ENCODE measurements at places on chromosomes 13 and 19.

GRCh38 chr13:49740870-49741269, 49.6 kb upstream of the EBPL start:
- no peak for DNase-seq

DNA sequence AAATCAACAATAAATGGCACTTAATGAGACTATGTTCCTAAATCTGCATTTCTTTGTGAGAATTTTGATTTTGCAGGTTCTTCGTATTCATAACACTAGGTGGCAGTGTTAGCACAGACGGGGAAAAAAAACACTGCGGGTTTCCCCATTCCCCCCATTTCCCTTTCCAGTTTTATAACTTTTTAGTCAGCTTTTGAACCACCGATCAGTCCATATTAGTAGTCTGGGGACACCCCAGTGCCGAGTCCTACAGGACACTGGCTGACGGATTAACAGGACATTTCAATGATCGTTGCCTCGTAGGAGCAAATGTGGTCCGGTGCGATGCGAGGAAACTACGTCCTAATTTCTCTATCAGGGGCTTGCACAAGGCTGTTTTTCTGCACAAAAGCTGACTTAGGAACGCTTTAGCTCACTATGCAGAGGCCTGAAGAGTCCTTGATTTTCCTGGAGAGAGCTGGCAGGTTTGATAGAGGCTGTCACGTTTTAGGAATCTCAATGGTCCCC, 234.3 kb downstream of the LMO7 start:
- no peak for DNase-seq

- no peak for DNase-seq
Measured at GRCh38 chr13:79831556-79831955, 350.6 kb downstream of the NDFIP2 start.

- DNase-seq: no peak
Measured at GRCh38 chr19:13869281-13869680, 7.7 kb upstream of the NANOS3 start.
